ENCODE measurements at places on chromosomes 2 and 18.

GRCh38 chr2:159065313-159065712, 96.9 kb downstream of the TANC1 start:
- DNase-seq, result no peak

GRCh38 chr2:120591572-120591971, 144.1 kb upstream of the GLI2 start:
- DNase-seq, result no peak

- no peak for DNase-seq
Observed at GRCh38 chr18:45639408-45639807, 24.1 kb downstream of the SLC14A2 start.

DNA sequence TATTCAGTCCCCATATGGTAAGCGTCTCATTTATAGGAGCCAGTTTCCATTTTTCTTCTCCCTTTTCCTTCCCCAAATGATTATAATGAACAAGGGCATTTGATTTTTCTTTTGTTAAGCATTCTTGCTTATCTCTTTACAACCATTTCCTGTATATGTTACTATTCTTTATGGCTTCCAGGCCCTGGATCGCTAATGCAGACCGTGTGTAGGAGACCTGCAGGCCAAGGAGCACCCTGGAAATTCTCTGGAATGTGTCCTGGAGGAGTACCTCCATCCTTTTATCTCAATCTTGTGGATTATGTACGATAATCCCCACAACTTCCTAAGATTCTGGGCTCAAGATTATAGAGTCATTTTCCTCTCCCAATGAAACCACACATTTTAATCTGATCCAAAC, 439.6 kb upstream of the MMADHC start:
- DNase-seq, result no peak

GRCh38 chr18:68494802-68495581, 219.9 kb downstream of the TMX3 start:
- DNase-seq, result no peak

DNA sequence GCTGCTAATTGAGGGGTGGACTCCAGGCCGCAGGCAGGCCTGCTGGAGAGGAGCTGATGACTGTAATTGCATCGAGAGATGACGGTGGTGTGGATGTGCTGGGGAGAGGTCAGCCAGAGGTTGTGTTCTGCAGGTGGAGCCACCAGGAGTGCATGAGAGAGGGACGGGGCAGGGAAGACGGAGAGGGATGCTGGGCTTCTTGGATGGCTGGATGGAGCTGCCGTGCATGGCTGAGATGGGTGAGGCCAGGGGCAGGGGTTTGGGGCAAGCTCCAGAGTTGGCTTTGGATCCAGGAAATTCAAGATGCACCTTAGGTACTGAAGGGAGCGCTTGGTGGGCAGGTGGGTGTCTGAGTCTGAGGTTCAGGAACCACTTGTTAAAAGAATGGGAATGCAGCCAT, 77.2 kb downstream of the SH3BP4 start:
- no peak for DNase-seq

DNA sequence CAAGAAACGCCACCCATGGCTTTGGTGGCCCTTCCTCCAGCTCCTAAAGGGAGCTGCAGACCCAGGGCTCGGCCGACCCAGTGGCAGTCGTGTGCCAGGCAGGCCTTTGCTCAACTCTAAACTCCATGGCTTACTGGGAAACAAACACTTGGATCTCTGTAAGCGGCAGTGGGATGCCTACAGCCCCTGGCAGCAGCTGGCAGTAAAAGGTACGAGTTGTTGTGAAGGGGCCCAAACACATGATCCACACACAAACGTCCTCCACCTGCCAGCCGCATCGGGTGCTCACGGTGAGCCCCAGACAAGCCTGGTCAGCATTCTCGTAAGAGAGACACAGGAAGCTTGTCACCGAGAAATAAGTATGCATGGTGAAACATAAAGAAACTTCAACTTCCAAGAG, 214.9 kb downstream of the MGAT5 start:
- DNase-seq, result no peak

DNA sequence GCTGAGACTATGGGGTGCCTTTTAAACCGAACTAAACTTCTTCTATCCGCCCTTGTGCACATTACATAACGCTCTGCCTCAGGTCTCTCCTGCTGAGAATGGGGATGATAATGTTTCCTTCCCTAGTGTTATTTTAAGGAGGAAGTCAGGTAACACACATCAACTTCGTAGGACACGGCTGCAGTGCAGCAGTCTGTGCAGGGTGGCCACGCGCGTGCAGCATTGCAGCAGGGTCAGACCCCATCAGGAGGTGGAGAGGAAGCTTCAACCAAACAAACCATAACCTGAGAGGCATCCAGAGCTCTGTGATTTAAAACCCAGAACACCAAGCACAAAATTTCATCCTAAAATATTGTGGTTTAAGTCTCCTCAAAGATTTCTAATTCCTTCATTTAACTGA, 50.6 kb downstream of the MYT1L start:
- DNase-seq, result no peak

DNA sequence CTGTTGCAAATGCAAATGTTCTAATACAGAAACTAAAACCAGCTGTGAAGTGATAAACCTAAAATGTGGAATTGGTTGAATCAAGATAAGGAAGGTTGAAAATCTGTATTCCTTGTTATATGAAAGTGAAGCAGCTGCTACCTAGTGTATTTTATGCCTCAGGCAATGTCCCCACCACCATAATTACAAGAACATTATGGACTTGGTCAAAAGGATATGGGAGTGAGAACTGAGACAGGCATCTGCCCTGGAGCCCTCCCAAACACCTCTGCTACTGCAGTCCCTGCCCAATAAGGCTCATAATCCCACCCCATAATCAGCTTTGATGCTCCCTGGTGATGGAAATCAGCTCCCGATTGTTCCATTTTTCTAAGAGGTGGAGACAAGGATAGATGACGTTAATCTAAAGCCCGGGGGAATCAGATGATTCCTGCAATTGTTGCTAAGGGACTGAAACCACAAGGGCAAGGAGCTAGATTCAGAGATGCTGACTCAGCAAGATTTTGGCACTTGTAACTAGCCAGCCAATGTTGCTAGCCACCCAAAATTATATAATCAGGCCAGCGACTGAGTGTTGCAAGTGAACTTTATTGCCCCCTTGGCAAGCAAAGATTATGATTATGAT, 69.5 kb downstream of the EVA1A start:
- no peak for DNase-seq

DNA sequence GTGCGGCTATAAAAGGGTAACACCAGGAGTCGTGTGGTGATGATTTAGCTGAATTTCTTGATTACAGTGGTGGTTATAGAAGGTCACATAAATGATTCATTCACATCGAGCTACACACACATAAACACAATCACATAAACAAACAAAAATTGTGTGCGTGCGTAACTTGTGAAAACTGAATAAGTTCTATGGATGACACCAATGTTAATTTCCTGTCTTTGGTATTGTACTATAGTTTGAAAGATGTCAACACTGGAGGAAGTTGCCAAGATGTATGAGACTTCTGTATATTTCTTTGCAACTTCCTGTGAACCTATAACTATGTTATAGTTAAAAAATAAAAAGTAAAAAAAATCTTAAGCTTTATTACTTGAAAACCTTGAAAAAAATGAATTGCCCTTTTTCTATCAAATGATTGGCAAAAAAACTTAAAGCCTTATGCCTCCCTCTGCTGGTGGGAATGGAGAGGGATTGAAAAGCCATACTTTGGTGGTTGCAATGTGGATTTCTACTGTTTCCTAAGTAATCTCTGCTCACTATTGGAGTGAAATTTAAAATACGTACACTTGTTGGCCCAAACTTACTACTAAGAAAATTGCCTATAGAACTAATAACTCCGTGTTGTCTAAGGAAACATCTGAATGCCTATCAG, 227.7 kb downstream of the RPIA start:
- DNase-seq, result no peak

DNA sequence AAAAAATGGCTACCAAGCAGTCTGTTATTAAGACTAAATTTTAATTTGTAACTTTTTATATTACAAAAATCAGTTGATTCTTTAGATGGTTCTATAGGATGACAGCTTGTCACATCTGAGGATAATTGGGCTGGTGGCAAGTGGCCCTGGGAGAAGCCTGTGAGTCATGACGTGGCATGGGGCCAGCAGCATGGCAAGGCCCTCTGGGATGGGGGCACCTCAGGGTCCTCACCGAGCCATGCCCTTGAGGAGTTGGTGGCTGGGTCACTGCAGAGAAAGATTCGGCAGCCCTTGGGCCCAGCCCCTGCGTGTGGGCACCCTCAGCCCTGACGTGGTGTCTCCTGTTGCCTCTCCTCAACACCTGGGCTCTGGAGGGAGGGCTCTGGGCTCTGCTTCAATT, 49.7 kb downstream of the STK25 start:
- no peak for DNase-seq

All from GM13977 (cell line).